ACHN (cell line): ENCODE measurements at places on chromosomes 5 and 9.

GRCh38 chr5:137605411-137605810 lies 106.3 kb upstream of the SPOCK1 start:
- peak; percentile 6 for DNase-seq

- DNase-seq = no peak
Measured at GRCh38 chr5:52998552-52999313, 9.6 kb downstream of the ITGA2 start.

DNA sequence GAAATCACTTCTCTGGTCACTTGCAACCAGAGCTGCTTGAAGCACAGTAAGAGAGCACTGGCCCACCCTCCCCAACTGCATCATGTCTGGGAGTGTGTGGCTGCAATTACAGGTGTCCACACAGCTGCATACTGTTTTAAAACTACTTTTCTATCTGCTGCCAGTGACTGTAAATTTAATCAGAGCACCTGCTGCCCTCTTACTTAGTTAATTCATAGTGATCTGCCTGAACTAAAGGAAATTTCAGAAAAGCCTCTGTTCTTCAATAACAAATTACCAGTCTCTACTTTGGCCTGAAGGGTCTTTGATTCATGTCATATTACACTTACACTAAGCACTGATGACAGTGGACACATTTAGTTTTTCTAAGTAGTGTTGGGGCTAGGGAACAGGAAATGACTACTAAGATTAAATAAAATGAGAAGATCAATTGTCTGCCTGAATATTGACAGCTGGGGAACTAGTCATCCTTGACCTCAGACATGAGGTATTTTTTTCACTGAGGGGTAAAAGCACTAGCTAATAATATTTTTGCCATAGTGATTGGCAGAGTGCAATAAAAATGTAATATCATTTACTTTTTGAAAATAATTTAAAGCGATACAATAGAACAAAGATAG lies 788.9 kb upstream of the GRAMD2B start:
- no peak for DNase-seq

DNA sequence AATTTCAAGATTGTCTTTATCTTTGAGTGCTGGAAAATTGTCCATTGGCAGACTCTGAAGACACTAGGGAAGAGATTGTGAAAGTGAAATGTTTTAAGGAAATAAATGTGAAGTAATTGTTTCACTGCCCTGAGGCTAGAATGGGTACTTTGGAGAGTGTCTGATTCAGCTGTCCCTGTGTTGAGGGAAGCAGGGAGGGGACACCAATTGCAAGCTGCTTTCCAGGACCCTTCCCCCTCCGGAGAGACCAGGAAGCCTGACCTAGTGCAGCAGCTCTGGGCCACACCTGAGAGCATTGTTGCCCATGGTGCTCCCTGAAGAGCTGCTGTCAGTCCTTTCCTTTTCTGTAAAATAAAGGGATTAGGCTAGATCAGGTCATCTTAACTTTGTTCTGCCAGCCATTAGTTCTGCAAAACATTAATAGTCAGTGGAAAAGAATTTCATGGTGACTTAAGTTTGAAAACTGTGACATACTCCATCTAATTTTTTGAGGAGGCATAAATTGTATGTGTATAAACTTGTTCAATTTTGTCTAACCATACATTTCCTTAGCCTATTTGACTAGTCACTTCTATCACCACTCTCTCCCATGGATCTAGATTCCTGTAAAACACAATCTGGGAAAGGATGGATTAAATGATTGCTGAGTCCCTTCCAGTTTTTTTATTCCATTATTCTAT lies 18.8 kb downstream of the MAP1B start:
- no peak for DNase-seq

DNA sequence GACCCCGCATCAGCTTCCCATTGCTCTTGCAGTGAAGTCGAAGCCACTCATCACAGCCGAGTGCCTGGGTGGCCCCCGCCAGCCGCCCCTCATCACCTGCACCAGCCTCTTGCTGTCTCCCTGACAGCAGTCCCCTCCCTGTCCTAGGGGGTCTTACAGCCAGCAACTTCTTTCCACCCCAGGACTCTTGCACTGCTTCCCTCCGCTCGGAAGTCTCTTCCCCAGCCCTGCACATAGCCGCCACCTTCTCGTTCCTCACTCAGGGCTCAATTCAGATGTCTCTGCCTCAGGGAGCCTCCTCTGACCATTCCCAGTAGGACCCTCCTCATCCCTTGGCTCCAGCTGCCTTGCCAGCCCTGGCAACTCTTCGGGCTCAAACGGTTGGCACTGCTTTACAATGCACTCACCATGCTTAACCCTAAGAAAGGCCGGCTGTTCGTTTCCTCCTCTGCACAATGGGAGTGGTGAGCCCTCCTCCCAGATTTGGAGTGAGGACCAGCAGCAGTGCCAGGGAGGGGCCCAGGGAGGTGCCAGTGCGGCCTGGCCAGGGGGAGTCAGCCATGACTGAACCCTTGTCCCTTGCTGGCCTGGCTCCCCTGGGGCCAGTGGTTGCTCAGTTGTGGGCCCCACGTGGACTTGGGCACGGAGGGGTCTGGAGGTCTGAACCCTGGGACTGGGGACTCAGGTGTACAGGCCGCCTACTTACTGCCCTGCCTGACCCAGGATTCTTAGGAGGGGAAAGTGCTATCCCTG lies 6.1 kb downstream of the TCF7 start:
- DNase-seq = no peak

DNA sequence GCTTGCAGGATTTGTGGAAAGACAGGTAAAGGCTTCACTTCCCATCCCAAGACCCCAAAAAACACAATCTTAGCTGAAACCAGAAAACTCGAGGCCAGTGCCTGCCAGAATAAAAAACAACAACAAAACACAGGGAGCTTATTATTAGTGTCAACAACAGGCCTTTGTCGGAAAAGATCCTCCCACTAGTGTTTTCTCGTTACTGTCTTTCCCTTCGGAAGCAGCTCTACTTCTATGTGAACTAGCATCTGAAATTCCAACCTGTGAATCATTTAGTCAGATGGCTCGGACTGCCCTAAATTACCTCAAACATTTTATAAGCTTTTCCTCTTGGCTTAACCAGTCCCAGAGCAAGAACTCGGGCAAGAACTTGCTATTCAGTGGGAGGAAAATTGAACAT lies 122.2 kb upstream of the GNA14 start:
- DNase-seq = no peak

DNA sequence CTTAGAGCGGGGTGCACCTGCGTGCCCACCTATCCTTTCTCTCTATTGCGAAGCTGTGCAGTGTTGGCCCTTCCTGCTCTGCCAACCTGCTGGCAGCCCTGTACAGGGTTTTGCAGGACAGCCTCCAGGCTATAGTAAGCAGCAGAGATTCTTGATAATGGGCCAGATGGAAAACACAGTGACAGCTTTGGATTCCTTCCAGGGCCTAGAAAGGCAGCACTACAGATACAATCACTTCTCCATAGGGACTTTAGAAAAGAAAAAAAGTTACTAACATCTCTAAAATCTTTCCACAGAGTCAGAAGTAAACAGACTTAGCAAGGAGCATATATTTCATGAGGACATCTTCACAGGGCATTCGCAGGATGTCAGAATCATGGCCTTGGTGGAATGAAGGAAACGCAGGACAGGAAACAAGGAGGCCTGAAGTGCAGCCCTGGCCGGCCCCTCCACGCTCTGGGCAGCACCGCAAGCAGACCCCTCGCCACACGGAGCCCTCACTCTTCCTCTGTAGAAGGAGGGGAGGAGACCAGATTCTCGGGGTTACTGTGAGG lies 172.1 kb upstream of the GAS1 start:
- no peak for DNase-seq
